ENCODE measurements at places on chromosomes 2 and 18. TPM values are rescaled to one million over a fixed set of nuclear protein-coding genes. Genes with fewer than 3 reads are reported as not detected.
A peak's percentile ranks its signal among the peaks of the same experiment; 100 is the strongest.

DNA sequence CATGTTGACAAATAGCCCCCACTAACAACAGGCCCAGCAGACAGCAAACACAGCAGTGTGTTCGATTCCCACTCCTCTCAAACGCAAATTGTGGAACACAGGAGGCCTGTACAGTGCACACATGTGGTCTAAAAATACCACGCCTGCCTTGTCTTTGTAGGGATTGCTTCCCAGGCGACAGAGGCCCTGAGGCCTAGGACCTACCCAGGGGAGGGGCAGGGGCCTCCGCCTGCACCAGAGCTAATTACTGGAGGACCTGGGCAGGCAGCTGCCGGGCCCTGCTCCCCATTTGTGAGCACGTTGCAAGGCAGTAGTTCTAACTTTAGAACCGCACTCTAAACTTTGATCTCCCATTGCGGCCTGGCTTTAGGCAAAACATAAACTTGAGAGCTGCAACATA is 316.0 kb downstream of the TXNL1 start:
- H3K4me3 ChIP-seq = no peak overlapping the region
- no peak overlapping the region for H3K27ac ChIP-seq
- H3K4me1 ChIP-seq = no peaks in the 10 kb centered on the region
- no peaks in the 10 kb centered on the region for H3K27me3 ChIP-seq

DNA sequence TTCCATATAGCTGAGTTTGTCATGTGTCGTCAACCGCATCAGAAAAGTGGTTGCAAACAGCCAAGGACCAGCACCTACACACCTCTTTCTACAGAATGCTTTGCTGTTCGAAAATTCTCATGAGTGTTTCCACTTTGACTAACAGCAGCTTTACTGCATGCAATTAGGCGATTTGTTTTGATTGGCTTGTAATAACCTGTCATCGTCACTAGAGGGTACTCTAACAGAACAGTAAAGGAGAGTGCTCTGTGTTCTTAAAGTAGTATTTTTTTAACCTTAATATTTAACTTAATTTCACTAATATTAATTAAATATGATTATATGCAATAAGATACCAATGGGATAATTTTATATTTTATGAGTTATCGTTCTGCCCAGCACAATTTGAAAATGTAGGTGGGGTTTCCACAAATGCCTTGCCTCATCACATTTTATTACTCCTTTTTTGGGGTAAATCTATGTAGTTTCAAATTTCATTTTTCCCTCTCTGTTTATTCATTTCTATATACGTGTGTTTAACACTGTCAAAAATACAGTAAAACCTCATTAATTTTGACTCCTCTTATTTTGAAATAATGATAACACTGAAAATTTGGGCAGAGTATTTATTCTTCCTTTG is 502.2 kb downstream of the NRXN1 start:
- H3K27ac ChIP-seq = no peak overlapping the region
- H3K4me1 ChIP-seq = no peaks in the 10 kb centered on the region
- H3K36me3 ChIP-seq = no peaks in the 10 kb centered on the region
- DNase-seq = no peak
- H3K27me3 ChIP-seq = no peaks in the 10 kb centered on the region
- H3K4me3 ChIP-seq = no peak overlapping the region

Gene SERPINB13
- total RNA-seq = not detected

Gene GPR75
- total RNA-seq = 6.7 TPM

- H3K4me3 ChIP-seq = no peak overlapping the region
- no peaks in the 10 kb centered on the region for H3K27me3 ChIP-seq
- H3K27ac ChIP-seq = no peak overlapping the region
- no peaks in the 10 kb centered on the region for H3K36me3 ChIP-seq
- no peak for DNase-seq
Measured at GRCh38 chr18:54928236-54928635, 31.0 kb downstream of the CCDC68 start.

Gene SLC40A1
- 129 TPM for total RNA-seq

DNA sequence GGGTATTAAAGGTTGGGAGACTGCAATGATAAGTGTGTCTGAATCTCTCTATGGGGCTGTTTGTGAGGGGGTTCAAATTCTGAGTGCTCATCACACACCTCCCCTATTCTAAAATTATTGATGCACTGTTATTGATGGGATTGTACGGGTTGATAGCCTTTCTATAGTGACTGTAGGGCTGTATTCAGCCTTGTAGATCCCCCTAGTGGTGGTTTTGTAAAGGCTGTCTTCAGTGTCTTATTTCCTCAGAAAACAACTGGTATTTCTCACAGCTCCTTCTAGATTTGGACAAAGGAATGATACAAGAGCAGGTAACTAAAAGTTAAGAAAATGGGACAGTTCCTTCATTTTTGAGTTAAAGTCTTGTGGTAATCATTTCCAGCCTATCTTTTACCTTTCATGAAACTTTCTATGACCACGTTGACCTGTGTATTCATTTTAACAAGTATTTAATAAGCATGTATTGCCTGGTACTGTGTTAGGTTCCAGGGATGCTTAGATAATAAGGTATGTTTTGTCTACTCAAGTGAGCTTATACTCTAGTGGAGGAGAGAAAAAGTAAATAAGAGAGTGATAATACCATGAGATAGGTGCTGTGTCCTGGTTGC is 21.2 kb downstream of the SMAD4 start:
- H3K36me3 ChIP-seq = no peaks in the 10 kb centered on the region
- no peaks in the 10 kb centered on the region for H3K27me3 ChIP-seq
- DNase-seq = no peak
- H3K27ac ChIP-seq = no peak overlapping the region
- no peak overlapping the region for H3K4me3 ChIP-seq

Gene FABP1
- total RNA-seq = 598 TPM

Gene NGEF
- 116 TPM for total RNA-seq

Gene ACTG2
- 27.5 TPM for total RNA-seq

Gene SLC4A3
- total RNA-seq = 0.57 TPM

Gene IGFBP5
- total RNA-seq = 56.8 TPM

Gene CHST10
- total RNA-seq = 0.95 TPM

GRCh38 chr18:31657823-31658669 is 26.3 kb downstream of the B4GALT6 start:
- H3K27me3 ChIP-seq = no peaks in the 10 kb centered on the region
- H3K4me1 ChIP-seq = peaks cover 3% of the 10 kb centered on the region

DNA sequence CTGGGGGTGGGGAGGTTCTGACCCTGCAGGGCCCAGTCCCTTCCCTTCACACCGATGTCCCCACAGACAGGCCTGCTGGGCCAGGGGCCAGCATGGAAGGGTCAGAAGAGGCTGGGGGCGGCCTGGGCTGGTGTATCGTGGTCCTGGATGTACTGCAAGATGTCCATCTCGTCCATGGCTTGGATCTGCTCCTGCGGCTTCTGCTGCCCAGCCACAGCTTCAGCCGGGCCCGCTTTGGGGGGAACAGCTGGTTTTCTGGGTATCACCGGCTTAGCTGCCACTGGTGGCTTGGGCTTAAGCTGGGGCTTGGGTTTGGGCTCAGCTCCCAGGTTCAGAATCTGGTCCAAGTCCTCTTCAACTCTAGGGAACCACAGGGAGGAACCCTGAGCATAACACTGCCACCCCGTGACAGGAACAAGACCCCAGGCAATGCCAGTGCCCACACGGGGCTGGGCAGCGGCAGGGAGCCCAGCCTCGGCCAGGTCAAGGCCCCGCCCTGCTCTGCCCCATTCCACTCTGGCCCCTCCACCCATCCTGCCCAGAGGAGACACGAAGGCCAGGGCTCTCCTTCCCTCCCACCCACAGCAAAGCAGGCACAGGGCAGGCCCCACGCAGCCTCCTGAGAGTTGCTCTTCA is 31.9 kb downstream of the HS1BP3 start:
- no peak overlapping the region for H3K4me3 ChIP-seq
- H3K36me3 ChIP-seq = no peaks in the 10 kb centered on the region
- H3K27me3 ChIP-seq = no peaks in the 10 kb centered on the region
- peak; percentile 45 for DNase-seq
- peak overlapping the region; percentile 97 for H3K27ac ChIP-seq
- H3K4me1 ChIP-seq = peaks cover 47% of the 10 kb centered on the region

GRCh38 chr2:238892204-238892500 is 44.3 kb downstream of the TWIST2 start:
- no peaks in the 10 kb centered on the region for H3K4me1 ChIP-seq
- H3K4me3 ChIP-seq = no peak overlapping the region
- H3K27ac ChIP-seq = no peak overlapping the region
- no peaks in the 10 kb centered on the region for H3K36me3 ChIP-seq
- no peaks in the 10 kb centered on the region for H3K27me3 ChIP-seq
- DNase-seq = no peak

Gene CRYGC
- total RNA-seq = not detected

DNA sequence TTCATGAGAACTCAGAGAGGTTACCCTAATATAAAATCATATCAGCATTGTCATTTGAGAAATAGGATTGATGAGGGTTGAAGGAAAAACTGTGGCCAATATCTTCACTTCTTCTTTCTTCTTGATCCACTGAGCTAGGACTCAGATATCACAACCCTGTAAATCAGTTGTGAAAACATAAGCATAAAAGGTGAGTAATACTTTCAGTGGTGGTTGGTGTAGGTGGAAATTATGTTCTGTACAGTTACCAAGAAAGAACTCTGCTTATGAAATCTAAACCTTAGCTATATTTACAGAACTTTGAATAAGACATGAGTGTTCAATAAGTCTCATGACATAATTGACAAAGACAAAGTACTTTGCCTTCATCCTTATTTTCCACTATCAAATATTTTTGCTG is 56.3 kb downstream of the PAX3 start:
- no peak overlapping the region for H3K4me3 ChIP-seq
- H3K27me3 ChIP-seq = no peaks in the 10 kb centered on the region
- DNase-seq = no peak
- no peaks in the 10 kb centered on the region for H3K4me1 ChIP-seq
- H3K27ac ChIP-seq = no peak overlapping the region

GRCh38 chr2:29293830-29294438 is 178.7 kb downstream of the CLIP4 start:
- H3K27ac ChIP-seq = no peak overlapping the region
- no peaks in the 10 kb centered on the region for H3K36me3 ChIP-seq
- H3K4me1 ChIP-seq = no peaks in the 10 kb centered on the region
- no peaks in the 10 kb centered on the region for H3K27me3 ChIP-seq
- no peak overlapping the region for H3K4me3 ChIP-seq

Gene ZRANB3
- 7.4 TPM for total RNA-seq

GRCh38 chr18:5462227-5462626 is 81.6 kb downstream of the EPB41L3 start:
- H3K27ac ChIP-seq = no peak overlapping the region
- H3K4me3 ChIP-seq = no peak overlapping the region
- H3K4me1 ChIP-seq = no peaks in the 10 kb centered on the region
- DNase-seq = no peak
- H3K27me3 ChIP-seq = no peaks in the 10 kb centered on the region
